ENCODE measurements at places on chromosomes 5 and 9.

DNA sequence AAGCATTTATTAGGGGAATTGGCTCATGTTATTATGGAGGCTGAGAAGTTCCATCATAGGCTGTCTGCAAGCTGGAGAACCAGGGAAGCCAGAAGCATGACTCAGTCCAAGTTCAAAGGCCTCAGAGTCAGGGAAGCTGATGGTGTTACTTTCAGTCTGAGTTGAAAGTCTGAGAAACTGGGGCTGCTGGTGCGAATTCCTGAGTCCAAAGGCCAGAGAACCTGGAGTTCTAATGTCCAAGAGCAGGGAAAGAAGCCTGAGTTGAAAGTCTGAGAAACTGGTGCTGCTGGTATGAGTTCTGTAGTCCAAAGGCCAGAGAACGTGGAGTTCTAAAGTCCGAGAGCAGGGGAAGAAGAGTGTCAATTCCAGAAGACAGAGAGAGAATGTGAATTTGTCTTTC lies 641.1 kb downstream of the ISL1 start:
- no peak for DNase-seq

GRCh38 chr9:136792321-136793085 lies 1.4 kb downstream of the TMEM141 start:
- DNase-seq, result no peak

DNA sequence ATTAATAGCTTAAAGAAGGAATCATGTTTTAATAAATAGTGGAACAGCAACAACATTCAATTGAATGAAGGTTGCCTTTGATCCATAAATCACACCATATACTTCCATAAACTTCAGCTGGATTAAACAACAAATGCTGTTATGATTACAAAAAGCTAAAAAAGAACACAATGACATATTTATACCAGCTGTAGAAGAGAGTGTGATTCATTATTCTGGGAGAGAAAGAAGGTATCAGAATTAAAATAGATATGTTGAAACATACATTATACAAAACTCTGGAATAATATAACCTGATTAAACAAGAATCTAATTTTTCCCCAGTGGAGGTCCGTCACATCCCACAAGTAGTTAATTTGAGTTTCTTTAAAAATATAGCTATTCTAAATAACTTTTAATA lies 7.5 kb upstream of the RECK start:
- no peak for DNase-seq

DNA sequence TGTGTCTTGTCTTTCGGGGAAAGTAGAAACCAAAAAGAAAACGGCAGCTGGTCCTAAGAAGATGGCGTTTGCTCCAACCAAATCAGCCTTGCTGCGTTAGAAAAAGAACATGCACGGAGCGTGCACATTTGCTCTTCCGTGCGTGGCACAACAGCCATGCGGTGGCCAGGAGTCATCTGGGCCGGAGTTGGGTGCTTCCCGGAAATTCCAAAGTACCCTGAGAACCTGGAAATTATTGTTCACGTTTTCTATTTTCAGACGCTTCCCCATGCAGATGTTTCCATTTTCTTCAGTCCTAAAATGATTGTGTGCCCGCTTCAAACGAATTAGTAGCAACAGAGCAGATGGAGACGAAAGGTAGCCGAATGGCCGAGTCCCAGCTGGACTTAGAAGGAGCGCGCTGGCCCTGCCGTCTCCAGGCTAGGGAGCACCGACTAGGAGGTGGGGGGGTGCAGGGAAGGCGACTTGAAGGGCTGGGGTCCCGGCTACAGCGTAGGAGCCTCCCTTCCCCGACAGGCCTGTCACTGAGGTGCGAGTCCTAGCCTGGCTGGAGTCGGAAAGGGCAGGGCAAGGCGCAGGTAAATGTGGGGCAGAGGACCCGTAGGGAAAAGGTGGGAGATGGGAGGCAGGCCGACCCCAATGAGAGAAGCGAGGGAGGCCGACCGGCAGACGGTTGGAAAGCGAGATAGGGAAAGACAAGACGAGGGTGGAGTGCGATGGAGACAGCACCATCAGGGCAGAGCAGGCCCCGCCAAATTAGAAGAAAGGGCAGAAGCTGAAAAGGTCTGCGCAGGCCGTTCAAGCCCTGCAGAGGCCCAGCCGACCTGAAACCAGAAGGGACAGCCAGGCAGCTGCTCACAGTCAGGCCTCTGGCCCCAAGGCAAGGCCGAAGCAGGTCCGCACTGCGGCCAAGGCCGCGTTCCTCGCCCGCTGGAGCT lies 1.4 kb downstream of the BARX1 start:
- DNase-seq, result no peak

- DNase-seq, result no peak
These were observed 355.9 kb downstream of the PRELID2 start for GRCh38 chr5:145479271-145479670.

DNA sequence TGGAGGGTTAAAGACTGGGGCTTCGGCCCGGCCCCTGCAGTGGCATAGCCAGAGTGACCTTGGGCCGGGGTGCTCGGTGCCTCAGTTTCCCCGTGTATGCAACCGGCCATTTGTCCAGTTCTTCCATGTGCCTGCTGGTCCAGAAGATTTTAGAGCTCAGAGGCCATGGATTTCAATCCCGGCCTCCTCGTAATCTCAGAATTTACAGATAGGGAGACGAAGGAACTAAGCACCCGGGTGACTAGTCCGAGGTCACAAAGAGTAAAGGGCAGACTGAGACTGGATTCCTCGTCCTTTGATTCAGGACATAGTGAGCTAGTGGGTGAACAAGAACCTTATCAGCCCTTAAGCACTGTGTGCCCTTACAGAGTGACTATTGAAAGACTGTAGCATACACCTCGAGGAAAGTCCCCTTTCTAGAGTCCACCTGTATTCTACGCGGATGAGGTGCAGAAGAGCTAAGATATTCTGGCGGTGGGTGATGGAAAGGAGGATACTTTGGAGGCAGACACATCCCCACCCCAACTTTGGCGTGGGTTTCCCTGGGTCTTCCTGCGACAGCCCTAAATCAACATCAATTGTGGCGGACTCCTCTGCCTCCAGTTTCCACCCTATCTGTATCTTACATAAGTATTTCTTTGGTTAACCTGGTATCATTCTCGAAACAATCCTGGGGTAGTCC lies 597 bp downstream of the SLC31A1 start:
- no peak for DNase-seq

GRCh38 chr9:77779010-77779409 lies 130.9 kb upstream of the GNA14 start:
- no peak for DNase-seq

- peak; percentile 5 for DNase-seq
These were observed 12.7 kb upstream of the THG1L start for GRCh38 chr5:157718519-157718918.

DNA sequence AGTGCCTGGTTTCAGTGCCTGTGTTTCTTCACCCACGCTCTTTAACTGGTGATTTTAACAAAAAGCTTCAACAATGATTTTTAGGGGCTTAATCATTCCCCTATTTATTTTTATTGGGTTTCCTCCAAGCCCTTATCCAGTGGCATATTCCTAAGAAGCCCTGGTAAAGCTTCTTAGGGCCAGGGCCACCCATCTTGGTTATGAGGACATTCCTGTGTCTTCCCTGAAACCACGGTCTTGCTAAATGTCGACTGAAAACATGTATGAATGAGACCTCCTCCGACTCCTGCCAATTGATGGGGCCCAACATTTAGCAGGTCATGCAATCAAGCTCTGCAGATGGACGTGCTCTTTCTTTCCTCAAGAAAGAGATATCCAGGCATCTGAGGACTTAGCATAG lies 13.7 kb upstream of the CARTPT start:
- DNase-seq, result no peak

GRCh38 chr5:130963798-130964197 lies 201.3 kb downstream of the HINT1 start:
- DNase-seq, result no peak

DNA sequence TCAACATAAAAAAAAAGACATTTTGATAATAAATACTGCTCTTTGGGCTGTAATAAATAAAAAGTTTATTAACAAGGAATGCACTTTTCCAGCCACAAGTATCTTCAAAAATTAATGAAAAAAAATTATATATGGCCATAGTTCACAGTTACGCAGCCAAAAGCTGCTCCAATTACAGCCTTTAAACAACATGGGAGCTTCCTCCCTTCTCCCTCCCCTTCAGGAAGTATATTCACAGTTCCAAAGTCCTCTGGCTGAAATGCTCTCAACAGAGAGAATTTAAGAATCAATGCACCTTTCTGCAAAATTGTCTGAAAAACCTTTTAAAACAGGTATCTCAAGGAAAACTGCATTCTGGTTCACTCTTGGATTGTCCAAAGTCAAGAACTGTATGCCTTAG lies 5.9 kb downstream of the PLK2 start:
- no peak for DNase-seq

GRCh38 chr5:54753034-54753433 lies 232.4 kb downstream of the ESM1 start:
- no peak for DNase-seq

DNA sequence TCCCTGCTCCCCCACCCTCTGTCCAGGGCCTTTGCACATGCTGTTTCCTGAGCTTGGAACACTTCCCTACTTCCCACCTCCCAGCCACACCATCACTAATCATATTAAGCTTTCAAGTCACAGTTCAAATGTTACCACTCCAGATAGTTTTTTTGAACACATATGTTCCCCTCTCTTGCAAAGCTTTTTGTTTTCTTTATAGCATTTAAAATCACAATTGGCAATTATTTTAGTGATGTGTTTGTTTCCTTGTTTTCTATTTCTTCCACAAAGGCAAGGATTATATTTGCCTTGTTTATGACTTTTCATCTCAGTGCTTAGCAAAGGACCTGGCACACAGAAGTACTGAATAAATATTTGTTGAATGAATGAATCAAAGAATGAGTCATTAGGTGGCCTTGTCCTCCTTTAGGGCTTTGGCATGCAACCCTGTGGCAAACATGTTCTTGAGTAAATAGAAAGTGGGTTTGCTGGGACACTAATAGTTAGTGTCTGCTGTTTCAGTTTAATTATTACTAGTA lies 386.8 kb downstream of the FGF10 start:
- DNase-seq, result no peak

DNA sequence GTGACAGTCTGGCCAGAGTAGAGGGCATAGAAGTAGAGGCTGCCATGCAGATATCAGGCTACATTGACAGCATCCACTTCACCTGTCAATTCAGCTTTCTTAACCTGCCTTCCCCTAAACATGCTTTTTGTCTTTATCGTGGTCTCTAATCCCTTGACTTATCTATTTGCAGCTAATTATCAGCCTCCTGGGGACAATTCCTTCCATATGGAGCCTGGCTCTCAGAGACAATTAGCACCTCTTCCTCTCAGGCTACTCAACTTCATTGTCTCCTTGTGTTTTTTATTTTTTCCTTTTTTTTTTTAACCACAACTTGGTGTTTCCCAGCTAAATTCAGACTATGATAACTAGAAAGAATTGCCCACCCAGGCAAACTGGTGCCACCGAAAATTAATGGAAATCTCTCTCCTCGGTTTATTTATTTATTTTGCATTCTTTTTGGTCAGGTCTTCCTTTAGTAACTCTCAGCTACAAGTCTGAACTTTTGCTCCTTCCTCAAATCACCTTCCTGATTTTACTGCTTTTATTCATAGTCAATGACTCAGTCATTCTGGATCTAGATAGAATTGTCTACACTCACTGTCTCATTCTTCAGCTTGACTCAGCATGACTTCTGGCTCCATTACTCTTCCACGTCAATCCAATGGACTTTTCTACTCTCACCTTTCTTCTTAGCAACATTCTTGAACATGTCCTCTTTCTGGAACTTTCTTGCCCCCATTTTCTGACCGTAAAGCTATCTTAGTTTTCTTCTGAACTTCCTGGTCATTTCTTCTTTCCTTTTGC lies 63.0 kb upstream of the BASP1 start:
- no peak for DNase-seq

- DNase-seq, result no peak
These were observed 96.6 kb downstream of the SERINC5 start for GRCh38 chr5:80159133-80159815.

- DNase-seq, result no peak
These were observed 8.7 kb downstream of the SLC6A19 start for GRCh38 chr5:1209896-1210776.

DNA sequence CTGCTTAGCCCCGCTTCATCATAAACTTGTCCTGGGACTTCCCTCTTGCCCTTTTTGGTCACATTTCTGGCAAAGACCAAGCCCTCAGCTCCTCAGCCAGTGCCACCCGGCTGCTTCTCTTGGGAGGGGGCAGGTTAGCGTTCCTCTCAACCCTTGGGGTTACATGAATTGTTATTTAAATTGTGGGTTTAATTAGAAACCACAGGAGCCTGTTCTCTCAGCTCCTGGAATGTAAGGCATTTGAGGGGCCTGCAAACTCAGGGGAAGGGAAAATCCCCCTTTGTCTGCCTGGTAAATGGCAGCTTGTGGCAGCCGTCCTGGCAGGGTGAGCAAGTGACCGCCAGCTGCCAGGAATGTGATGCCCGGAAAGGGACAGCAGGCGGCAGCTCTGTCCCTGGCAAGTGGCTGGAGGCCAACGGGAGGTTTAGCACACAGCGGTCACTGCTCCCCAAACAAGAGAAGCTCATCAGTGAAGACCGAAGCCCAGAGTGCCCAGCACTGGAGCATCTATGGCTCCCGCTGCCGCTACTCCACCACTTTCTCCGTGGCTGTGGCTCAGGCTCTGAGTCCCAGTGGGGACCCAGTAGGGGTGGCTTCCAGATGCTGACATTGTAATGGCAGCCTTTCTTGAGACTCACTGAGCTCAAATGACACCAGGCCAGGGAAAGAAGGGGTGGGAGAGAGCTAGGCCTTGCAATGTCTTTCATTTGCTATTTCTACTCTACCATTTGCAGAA lies 51.7 kb downstream of the SHB start:
- no peak for DNase-seq

DNA sequence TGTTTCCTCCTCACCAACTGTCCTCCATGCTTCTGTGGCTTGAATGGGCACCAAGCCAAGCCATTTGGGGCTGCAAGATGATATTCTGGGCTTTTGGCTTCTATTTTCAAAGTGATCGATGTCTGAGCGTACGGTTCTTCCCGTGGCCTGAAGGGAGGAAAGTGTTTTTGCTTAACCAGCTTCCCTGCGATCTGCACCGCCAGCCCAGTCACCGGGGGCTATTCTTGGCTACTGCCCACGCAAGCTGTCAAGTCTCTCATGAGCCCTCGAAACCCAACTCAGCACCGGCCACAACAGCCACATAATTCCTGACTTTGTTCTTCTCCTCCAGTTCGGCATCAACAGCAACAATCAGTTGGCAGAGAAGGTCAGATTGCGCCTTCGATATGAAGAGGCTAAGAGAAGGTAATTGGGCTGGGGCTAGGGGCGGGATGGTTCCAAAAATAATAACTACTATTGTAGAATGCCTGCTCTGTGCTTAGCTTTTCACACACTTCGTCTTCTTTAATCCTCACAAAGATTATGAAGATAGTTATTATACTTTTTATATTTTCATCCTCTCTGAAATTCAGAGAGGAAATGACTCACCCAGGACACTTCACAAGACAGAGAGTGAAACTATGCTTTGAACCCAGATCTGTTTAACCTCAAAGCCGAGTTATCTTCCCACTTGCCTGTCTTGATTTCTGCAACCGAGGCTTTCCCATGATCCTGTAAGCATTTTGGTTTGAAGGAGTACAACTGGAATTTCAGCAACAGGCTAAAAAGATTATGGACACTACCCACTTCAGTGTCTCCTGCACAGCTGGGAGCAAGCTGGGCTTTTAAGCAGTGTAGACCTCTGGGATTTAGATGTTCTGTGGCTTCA lies 76.4 kb upstream of the RARS1 start:
- no peak for DNase-seq
